Esophagus squamous epithelium (tissue), 5 donors: ENCODE measurements at places on chromosomes 7 and 10.

- no peak for DNase-seq
Observed at GRCh38 chr10:30773501-30773900, 143.9 kb upstream of the LYZL2 start.

DNA sequence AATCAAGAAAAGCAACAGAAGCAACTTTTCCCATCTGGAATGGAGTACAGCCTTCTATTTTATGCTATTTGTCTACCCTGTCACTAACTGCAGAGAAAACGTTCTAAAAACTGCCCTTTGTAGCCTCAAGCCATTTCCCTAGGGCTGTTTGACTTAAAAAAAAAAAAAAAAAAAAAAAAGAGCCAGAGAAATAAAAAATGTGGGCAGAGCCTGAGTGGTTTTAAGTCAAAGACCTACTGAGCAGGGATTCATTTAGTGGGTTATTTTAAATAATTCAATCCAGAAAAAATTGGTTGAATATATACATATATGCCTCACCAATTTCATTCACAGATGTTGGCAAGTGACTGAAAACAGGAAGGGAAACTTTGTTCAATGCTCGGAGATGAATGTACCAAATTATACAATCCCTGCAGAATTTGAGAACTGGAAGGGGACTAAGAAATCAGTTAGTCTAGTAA, 75.2 kb downstream of the PPP1R3C start:
- DNase-seq, result no peak

- DNase-seq, result no peak
Observed at GRCh38 chr7:85285527-85285926, 98.7 kb upstream of the SEMA3D start.

DNA sequence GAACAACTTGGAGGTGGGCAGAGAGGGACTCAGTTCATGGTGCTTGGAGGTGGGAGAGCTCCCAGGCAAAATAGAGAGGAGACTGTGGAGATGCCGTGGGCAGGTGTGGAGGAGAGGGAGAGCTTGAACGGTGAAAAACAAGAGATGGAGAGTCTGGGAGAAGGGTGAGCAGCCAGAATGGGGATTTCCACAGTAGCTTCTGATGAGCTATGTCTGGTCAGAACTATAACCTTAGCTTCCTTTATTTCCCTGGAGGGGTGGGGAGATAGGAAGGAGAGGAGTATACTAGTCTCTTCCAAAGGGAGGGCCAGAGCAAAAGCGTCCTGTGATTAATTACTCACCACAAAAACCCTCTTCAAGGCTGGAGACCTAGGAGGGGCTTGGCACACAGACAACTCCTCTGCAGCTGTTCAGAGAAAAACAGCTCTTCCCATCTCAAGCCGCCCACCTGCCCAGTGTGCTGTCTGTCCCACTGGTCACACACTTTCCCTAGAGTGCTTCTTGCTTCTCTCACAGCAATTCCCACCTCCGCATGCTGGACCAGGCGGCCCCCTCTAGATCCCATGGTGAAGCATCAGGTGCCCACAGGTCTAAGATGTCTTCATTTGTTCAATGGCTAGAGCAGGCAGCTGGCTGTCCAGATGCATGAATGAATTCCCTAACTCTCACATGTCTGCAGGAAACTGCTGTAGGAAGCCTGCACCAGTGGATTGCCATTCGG, 41.9 kb downstream of the TAS2R41 start:
- no peak for DNase-seq

DNA sequence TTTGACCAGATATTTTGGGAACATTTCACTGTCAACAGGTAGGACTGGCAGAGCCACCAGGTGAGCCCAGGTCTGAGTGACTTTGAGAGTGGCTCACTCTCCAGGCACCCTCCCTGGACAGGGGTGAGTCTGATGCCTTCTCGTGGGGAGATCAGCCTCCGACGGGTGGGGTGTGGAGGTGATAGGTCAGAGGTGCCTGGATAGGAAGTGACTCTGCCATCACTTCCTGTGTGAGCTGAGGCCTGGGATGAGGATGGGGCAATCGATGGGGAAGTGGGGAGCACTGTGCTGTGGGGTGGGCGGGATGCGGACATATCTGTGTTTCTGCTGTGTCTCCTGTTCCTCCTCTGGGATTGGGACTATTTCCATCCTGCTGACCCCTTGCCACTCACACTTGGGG, 34.6 kb downstream of the IFT22 start:
- DNase-seq, result no peak

DNA sequence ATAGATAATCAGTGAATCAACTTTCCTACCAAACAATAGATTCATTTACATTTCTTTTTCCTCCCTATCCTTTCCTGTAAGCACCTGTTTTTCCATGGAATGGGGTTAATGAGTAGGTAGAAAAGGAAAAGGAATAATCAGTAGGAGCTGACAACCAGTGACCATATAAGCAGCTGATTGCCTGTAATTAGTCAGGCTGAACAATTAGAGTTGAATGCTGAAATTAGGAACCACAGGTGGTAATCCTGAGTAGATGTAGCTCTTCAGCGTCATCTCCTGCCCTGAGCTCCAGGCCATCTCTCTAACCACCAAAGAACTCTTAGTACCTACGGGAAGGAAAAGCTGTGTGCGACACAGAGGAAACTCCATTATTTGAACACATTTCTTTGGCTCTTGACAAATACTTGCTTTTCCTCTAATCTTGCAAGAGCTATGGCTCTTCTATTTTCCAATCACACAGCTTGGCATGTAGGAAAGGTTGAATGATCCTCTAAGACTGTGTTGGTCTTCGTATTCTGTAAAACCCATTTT, 63.8 kb downstream of the KLHDC10 start:
- DNase-seq, result no peak

DNA sequence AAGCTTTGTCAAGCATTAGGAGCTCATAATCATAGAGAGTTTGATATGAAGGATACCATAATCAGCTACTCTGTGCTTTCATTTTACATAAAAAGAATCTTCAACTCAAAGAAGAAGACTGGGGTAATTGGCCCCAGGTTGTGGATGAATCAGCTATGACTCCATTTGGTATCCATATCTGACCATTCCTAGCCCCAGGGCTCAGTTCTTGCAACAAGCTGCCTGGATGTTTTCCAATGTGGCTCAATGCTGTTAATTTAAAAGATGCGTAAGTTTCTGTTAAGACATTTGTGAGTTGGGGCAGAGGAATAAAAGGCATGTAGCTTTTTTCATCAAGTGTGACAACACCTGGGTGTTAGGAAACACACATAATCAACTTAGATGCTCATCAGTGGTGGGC, 951.1 kb downstream of the NRG3 start:
- no peak for DNase-seq

DNA sequence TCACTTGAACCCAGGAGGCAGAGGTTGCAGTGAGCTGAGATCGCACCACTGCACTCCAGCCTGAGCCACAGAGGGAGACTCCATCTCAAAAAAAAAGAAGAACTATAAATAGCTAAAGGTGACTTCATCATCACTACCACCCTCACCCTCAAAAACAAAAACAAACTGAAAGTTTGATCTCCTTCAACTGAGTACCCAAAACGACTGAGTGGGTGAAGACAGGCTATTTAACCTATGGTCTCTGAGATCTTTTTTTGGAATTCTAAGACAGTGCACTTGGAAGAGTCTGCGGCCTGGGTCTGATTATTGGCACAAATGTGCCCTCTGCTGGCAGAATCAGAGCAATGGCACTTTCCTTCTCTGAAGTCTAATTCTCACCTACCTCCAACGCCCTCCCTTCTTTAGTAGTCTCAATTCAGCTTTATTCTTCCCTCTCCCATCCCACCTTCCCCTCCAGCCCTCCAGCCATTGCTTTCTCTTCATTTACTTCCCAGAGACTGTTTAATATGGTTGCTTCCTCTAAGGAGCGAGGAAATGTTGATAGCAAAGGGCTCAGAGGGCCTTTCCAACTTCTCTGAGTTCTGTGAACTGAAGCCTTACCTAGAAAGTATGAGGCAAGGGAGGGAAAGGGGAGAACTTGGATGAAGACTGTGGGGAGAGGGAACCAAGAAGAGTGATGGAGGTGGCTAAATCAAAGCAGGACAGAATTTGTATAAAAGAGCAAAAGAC, 2.9 kb upstream of the MYOZ1 start:
- DNase-seq, result no peak

DNA sequence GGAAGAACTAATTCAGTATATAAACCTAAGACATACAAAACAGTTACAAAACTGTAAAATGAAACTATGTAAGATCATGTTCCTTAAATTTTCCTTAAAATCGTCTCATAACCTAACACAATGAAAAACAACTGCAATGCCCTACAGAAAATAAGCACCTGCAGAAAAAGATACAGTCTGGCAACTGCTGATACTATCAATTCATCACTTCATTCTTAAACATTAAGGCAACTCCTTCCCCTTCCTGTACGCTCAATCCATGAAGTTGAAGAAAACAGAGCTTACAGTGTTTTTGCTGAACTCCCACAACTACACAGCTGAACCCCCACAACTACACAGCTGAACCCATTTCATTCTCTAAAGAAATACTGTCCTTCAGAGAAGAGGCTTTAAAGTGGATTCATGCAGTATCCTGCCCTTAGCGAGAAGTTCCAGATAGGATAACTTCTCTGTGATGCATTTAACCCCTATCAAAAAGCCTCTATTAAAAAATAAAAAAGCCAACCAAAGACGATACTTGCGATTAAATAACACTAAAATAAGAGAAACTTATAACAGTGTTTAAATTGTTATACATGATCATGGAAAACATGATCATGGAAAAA, 50.0 kb downstream of the JMJD1C start:
- DNase-seq, result no peak

GRCh38 chr10:125164421-125164820, 4.1 kb upstream of the CTBP2 start:
- no peak for DNase-seq

GRCh38 chr7:140175221-140176121, 1.3 kb downstream of the KDM7A start:
- peak; percentile 85 for DNase-seq

GRCh38 chr10:118983263-118983662, 46.3 kb upstream of the NANOS1 start:
- DNase-seq, result no peak

DNA sequence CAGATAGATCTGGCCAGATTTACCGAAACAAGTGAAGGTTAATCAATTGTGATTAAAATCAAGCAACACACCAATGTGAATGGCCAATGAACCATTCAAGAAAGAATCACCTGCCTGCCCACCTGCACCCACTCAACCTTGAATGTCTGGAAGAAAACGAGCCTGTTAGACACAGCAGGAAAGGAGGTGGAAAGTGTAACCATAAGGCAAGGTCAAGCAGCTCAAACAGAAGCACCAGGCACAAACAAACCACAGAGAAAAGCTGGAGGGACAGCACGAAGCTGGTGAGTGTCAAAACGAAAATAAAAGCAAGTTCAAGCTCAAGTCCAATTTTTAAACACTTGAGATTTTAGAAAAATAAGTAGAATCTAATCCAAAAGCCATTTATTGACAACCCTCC, 64.9 kb downstream of the STEAP1B start:
- no peak for DNase-seq

GRCh38 chr7:114112806-114113205, 194.0 kb upstream of the PPP1R3A start:
- DNase-seq, result no peak

DNA sequence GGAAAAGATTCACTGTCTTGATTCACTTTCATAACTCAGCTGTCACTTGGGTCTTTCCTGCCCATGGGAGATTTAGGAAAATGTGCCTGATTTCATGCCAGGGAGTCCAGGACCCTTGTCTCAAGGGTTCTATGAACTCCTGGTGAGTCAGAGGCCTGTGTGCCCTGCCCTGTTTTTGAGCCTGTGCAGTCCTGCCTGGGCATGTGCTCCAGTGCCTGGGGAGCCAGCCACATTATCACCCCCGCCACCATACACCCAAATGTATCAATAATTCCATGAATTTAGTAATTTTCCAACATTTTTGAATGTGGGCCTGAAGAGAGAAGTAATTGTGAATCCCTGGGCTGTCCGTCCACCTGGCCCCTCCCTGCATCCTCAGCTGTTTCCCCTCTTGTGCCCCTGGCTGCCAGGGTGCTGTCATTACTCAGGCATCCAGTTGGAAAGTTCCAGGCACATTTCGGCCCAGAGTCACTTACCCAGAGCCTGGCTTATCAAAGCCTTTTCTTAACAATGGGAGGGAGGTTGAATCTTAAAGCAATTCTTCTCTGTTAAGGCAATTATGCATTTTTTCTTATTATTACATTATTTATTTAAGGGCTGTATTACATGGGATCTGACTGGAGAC, 287.8 kb upstream of the CDC14C start:
- DNase-seq, result no peak

- DNase-seq, result no peak
Observed at GRCh38 chr7:41104631-41105030, 598.3 kb downstream of the INHBA start.

- DNase-seq, result no peak
Observed at GRCh38 chr10:688312-689120, 952 bp downstream of the DIP2C start.

DNA sequence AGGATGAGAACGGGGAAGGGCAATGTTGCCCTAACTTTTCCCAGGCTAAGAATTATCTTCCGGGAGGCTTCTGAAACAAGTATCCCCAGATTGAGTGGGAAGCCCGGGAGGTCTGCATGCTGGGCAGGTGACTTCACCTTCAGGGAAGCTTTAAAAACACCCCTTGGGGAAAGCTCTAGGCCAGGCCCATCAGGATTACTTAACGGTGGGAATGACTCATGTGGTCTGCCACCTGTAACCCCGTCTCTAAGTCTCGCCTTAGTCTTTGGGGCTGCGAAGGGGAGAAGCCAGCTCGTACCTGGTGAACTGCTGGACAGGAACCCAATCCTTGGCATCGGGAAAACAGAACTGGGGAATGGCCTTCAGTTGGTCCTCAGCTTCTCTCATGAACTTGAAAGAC, 80.1 kb upstream of the MKRN1 start:
- DNase-seq, result no peak

GRCh38 chr10:33410860-33411234, 76.4 kb upstream of the NRP1 start:
- DNase-seq, result no peak

DNA sequence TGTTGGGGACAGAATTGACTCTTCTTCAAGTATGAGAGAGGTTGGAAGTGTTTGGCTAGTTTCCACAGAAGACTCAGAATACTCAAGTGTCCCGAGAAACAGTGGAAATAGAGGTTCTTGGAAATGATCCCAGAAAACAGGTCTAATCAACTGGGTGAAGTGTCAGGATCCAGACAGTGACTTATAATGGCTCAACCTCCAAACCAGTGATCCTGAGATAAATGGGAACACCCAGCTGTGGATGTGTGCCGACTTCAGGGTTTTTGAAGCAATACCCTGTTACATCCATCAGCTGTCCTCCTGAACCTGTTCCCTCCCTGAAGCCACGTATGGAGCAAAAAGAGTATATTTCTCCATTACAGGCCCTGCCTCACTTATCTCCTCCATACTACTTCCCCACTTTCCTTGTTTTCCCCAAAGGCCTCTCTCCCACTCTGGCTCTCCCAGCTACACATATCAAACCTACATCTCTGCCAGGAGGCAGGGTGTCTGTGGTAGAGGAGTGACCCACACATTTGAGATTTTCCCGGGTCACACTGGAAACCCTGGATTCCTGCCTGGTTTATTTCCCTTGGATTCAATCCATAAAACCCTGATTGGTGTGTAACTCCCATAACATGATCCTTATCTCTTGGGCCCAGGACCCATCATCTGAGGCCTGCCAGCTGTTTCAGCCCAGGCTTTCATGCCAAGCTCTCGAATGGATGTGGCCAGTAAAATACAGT, 17.6 kb upstream of the ELOVL3 start:
- DNase-seq, result no peak

- no peak for DNase-seq
Observed at GRCh38 chr7:45699726-45700390, 125.7 kb downstream of the ADCY1 start.

GRCh38 chr10:6722616-6723004, 142.5 kb upstream of the PRKCQ start:
- DNase-seq, result no peak

- DNase-seq, result no peak
Observed at GRCh38 chr7:67267914-67268313, 271.3 kb downstream of the TYW1 start.

- DNase-seq, result no peak
Observed at GRCh38 chr7:3439333-3440030, 138.4 kb downstream of the SDK1 start.
